ENCODE measurements at places on chromosomes 3 and 15.

DNA sequence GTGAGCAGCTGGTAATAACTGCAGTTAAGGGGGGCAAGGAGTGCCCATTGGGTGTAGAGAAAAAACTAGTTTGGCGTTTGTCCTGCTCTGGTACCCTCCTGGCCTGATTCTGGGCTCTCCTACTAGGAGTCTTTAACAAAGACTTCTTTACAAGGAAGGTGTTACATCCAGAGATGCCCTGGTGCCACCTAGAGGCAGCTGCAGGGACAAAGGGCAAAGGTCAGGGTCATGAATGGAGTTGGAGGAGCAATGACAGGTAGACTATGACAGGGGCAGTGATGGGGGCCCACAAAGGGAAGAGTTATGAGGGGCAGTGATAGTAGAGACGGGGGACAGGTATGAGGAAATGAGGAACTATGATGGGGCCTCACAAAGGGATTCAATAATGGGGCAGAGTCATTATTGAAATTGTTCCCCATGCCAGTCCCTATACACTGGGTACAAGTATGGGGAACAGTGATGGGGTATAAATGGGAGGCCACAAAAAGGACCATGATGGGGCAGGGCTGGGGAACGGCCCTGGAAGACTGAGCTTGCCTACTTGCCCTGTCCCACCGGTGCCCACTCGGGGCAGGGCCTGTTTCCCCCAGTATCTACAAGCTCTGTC, 7.9 kb downstream of the CCDC71 start:
- DNase-seq, result no peak

- peak; percentile 12 for DNase-seq
Measured at GRCh38 chr3:8762607-8763377, 6.6 kb downstream of the OXTR start.

- no peak for DNase-seq
Measured at GRCh38 chr15:29550834-29551465, 271.3 kb downstream of the TJP1 start.

DNA sequence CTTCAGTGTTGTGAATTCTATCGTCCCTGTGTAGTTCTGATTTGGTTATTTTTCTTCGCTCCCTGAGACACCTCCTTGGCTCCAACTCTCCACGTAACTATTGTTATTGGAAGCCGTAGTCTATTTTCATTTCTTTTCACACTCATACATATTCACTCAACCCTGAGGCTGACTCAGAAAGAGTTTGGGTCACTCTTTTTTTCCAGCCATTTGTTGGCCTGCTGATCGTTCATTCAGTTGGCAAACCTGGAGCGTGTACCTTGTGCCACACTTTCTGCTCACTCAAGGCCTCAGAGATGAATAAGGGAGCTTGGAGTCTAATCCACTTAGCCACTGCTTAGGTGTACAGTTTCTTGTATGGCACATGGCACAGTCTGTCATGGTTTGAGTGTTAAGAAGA, 22.4 kb downstream of the GYG1 start:
- no peak for DNase-seq

GRCh38 chr3:70308760-70309159, 3.7 kb downstream of the MDFIC2 start:
- DNase-seq, result peak; percentile 14

DNA sequence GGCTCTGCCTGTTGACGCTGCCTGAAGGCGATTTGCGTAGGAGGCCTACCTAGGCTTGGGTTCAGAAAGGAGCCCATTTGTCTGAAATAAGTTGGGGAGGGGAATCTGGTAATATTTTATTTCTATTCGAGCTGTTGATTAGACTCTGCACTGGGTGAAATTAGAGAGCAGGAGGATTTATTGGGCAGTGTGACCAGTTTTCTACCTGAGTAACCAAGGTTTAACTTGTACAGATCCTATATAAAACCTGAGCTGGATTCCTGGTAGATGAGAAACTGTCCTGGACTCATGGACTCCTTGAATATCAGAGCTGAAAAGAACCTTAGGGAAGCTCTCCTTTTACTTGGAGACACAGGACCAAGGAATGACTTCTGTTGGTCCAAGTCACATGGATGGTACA, 19.6 kb upstream of the GPR156 start:
- DNase-seq, result no peak

DNA sequence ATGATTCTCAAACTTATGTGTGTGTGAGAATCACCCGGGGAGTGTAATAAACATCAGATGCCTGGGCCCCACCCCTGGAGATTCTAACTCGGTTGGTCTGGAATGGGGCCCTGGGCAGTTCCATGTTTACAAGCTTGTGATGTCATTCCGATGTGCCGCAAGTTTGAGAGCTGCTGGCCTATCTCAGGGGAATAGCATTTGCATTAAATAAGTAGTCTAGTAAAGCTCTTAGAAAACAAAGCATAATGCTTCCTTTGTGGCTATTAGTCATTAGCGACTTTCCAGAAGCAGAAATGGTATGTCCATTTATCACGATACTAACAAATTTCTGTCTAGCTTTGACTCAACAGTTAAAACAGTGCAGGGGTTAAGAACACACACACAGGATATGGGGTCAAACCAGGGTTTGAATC, 20.9 kb downstream of the PGBD4 start:
- DNase-seq, result peak; percentile 65

GRCh38 chr3:84943379-84943778, 15.4 kb upstream of the CADM2 start:
- DNase-seq, result no peak

DNA sequence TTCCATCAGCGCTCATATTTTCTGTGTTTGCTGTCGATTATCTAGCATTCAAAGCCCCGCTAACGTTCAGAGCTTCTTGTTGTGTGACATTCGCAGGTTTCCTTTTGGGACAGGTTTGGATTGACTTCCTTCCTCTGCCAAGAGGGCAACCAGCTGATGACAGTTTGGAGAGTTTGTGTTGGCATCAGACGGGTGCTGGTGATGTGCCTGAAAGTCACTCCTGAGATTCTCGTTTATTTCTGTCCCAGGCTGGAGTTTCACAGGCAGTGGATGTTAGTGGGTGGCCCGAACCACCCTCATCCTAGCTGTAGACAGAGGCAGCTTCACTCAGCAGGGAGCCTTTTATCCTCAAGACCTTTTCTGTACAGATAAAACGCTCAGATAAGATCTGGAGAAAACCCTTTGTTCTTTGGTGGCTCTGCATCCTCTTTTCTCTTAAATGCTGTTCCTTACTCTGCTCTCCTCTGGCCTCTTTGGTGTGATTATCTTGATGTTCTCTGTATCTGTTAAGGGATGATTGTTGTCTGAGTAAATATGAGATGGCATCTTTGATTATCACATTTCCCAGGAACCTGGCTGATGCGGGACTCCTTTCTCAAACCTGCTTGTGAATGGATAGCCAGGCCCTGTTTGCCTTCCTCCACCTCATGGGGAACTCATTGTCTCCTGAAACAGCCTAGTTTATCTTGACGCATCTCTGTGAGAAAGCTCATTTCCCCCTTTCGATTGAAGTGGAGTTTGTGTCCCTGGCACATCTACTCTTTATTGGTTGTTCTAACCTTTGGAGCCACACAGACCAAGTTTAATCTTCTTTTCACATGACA, 35.9 kb downstream of the CGNL1 start:
- DNase-seq, result no peak

- no peak for DNase-seq
Measured at GRCh38 chr3:131114256-131114655, 87.6 kb downstream of the NEK11 start.

Data from MG63 (cell line).